T-helper 1 cell (primary cell): ENCODE measurements at places on chromosomes 1 and 21.

GRCh38 chr1:180691322-180691913, 59.6 kb downstream of the XPR1 start:
- no peak for DNase-seq

- DNase-seq: no peak
Observed at GRCh38 chr1:168567007-168567406, 9.4 kb upstream of the XCL1 start.

- no peak for DNase-seq
Observed at GRCh38 chr1:184050636-184051035, 894 bp upstream of the TSEN15 start.

- no peak for DNase-seq
Observed at GRCh38 chr1:201266774-201267173, 16.5 kb upstream of the PKP1 start.
